ENCODE measurements at places on chromosomes 5 and 9. TPM values are rescaled to one million over a fixed set of nuclear protein-coding genes. Genes with fewer than 3 reads are reported as not detected.

The PCDHGA2 gene
- 0.19 TPM for polyA plus RNA-seq

The GMCL2 gene
- 0.03 TPM for polyA plus RNA-seq

DNA sequence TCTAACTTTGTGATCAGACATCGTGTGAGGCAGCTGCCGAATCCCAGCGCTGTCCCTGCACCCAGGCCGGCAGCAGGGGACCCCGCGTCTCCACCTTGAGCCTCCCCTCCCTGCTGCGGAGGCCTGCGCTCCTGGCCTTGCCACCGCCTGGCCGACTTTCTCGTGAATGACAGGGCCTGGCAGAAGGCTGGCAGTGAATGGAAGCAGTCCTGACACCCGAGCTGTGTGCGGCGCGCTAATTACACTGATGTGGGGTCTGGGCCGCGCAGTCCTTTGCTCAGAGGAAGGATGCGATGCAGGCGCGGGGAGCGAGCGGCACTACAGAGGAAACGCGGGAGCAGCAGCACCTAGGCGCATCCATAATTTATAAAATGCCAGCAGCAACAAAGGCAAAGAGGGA, 40.3 kb downstream of the POU4F3 start:
- no peak for DNase-seq

GRCh38 chr5:148306446-148306845, 5.8 kb upstream of the SPINK7 start:
- no peak for DNase-seq

DNA sequence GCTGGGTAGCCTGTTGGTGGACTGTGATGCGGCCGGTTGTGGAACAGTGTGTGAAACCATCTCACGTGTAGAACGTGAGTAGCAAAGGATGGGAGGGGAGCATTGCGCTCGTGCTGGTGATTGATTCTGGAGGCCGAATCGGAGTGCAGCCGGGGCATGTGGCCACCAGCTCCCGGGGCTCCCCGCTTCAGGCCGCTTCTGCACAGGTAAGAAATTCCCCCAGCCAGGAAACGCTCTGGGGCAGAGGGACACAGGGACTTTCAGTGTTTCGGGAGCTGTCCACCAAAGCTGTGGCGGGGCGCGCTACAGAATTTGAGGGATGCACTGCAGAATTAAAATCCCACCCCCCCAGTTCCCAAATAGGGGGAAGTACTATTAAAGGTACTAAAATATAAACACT, 41.9 kb downstream of the LAMC3 start:
- no peak for DNase-seq

- DNase-seq = no peak
Measured at GRCh38 chr9:38042626-38043357, 26.2 kb downstream of the SHB start.

DNA sequence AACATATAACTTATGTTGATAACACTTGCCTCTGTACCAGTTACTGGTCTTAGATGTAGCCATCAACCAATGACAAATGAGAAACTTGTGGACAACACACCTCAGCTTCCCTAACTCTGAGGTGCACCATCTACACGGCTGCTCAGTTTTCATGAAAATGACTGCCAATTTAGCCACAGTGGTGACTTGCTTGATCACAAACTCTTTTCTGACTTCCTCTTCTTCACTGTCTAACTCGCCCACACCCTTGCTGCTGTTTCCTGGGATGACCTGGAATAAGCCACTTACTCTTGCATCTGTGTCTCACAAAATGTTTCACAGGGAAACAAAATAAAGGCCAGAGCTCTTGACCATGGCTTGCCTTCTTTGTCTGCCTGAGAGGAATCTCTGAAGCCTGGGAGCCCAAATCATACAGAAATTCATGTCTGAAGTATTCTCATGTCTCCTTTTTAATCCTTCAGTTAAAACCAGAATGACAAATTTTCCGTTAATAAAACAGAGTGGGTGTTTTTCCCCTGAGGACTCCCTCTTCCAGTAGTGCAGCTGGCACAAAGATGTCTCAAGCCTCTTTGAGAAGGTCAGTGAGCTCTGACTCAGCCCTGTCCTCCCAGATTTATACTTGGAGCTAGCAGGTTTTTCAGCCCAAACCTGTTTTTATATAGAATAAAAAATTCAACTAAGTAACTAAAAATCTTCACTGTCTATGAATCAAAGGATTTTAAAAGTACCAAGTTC, 126.5 kb upstream of the PAM start:
- no peak for DNase-seq

DNA sequence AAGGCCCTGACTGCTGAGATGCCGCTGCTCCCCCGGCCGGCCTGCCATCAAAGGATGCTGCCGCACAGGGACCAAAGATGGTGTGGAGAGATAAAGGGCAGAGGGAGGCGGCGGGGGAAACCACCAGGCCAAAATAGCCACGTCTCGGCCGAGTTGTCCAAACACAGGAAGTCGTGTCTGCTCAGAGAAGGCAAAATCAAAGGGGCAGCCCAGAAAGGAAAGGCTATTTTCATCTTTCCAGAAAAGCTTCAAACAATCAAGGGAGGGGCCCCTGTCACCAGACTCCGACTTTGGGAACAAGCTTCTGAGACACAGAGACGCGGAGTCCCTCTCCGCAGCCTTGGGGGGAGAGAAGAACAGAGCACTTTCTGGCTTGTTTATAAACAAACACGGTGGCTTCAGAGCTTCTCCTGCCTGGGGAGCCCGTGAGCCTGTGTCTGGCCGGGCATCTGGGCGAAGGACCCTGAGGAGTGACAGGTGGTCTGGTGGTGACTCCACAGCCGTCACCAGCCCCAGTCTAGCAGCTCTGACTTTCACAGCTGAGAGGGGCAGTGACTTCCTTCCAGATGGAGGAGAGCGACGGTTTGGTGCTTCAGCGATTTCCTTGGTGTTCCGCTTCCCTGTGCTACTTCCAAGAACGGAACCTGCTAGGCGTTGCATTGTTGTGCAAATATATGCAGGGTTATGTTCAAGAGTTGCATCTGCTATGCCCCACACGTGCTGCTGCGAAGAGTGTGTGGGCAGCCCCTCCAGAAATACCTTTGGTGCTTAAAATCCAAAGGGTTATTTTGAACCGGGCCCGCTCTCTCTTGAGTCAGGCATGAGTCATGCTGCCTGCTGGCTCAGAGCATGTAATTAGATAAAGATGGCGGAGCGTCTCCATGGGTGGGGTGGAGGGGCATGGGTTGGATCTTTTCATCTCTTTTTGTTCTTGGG, 24.0 kb downstream of the ADAMTSL2 start:
- DNase-seq = no peak
